T-helper 1 cell (primary cell): ENCODE measurements at places on chromosomes 1 and 21.

DNA sequence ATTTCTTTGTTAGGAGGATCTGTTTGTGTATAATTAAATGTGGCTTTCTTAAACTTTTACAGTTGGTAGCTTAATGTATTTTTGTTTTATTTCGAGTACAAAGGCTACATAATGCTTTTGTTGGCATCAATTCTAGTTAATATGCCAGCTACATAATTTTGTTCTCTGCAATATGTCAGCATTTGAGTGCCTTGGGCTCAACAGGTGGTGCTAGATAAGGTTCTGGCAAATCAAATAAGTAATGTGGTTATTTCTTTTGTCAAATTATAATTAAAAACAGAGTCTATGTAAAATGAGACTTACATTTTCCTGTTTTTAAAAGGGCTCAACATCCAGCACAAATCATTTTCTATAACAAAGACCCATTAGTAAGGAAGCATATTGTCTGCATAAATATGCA, 410.6 kb upstream of the NR5A2 start:
- no peak for DNase-seq

- DNase-seq: no peak
These were observed 78.4 kb upstream of the DNAJC6 start for GRCh38 chr1:65230731-65231481.

DNA sequence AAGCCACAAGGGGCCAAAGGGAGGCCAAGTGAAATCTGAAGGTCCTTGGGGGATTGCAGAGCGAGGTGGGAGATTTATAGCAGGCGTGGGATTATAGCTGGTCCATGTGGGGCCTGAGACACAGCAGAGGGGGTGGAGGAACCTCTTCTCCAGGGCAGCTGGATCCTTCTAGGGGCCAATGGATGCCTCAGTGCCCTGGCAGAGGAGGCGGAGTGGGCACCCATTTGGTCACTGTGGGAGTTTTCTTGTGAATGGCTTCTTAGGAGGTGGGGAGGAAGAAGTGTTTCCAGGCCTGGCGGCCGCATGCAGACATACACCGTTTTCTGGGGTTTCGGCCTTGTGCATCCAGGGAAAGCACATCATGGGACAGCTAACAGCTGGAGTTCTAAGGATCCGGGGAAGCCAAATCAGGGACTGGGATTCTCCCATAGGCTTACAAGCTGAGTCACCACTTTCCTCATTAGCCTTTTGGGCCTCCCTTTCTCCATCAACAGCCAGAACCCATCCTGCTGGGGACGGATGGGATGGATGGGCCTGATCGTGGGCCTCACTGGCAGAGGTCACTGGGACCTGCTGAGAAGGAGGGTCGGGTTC, 76.5 kb downstream of the RHOU start:
- DNase-seq: no peak

DNA sequence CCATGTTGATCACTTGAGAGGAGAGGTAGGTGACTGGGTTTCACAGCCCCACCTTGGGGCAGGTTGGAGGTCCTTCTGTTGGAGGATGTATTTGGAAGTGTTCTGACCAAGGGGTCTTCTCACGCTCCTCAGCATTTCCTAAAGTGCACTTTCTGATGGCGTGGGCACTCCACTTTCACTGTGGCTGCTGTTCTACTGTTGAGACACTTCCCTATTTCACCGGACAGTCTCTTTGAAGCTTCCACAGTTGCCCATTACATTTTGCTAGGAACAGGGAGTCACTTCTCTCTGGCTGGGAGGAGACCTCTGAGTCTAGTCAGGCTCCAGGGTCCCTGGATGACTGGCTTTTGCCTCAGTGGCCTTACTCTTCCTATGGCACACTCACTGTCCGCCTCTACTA, 180.0 kb upstream of the LMO4 start:
- DNase-seq: no peak

GRCh38 chr1:153790966-153791647, 15.9 kb downstream of the SLC27A3 start:
- no peak for DNase-seq

- no peak for DNase-seq
These were observed 6.2 kb downstream of the DAP3 start for GRCh38 chr1:155695072-155695471.

DNA sequence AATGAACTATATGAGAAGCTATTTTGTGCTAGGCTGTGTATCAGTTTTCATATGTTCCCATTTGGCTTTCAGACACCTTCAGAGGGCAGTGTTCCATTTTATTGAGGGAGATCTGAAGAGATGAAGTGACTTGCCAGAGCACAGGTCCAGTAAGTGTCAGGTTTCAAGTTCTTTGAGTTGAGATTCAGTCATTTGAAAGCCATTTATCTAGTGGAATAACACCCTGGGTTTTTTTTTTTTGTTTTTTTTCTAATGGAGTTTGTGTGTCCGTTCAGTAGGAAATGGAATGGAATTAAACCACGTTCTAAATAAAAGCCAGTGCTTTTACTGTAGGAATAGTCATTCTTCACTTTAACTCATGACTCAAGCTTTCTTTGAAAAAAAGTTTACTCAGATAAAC, 652.9 kb upstream of the USP24 start:
- DNase-seq: no peak

GRCh38 chr1:235018161-235018560, 110.5 kb downstream of the TOMM20 start:
- no peak for DNase-seq

- no peak for DNase-seq
These were observed 1.4 kb downstream of the UCK2 start for GRCh38 chr1:165828669-165829329.

GRCh38 chr1:110565565-110565964, 40.6 kb downstream of the KCNA2 start:
- DNase-seq: no peak

- peak; percentile 10 for DNase-seq
These were observed 248.9 kb downstream of the PLPP3 start for GRCh38 chr1:56330391-56331026.

- DNase-seq: no peak
These were observed 6.3 kb downstream of the CAMK1G start for GRCh38 chr1:209589863-209590262.

- no peak for DNase-seq
These were observed 20.5 kb upstream of the ZNF496 start for GRCh38 chr1:247352175-247352574.

DNA sequence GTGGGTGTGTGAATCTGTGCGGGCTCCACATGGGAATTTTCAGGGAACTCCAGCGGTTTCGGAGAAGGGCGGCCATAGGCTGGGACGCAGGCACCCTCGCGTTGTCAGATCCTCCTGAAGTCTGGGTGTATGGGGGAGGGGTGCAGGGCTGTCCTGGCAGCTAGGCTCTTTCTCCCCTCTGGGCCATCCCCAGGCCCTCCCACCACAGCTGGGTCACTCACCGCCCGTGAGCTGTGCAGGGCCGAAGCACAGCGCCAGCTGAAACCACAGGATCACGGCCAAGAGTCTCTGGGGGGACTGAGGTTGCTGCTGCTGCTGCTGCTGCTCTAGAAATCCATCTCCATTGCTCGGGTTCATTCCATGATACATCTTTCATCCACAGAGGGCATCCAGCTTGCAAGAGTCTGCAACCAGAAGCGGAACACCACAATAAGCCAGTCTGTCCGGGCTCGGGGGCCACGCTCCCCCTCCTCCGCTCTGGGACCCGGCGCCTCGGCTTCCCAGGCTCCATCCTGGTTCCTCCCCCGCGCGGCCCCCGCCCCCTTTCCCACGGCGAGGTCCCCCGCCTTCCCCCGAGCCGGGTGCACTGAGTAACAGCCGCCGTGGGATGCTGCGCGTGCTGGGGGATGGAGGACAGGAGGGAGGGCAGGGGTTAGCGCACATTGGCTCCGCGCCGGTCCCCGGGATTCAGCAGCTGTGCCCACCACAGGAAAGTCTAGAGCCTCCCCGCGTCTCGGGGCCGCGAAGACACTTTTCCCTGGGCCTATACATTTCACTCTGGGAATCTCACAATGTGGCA, 720 bp downstream of the SUSD4 start:
- DNase-seq: peak; percentile 12

GRCh38 chr1:37362594-37363385, 111.6 kb upstream of the ZC3H12A start:
- DNase-seq: no peak

GRCh38 chr1:150142083-150142482, 7.6 kb upstream of the PLEKHO1 start:
- no peak for DNase-seq

- no peak for DNase-seq
These were observed 2.0 kb upstream of the CDC7 start for GRCh38 chr1:91498498-91499245.

GRCh38 chr1:200260597-200261335, 149.1 kb downstream of the ZNF281 start:
- DNase-seq: no peak
